ENCODE measurements at places on chromosomes 16 and 17.

DNA sequence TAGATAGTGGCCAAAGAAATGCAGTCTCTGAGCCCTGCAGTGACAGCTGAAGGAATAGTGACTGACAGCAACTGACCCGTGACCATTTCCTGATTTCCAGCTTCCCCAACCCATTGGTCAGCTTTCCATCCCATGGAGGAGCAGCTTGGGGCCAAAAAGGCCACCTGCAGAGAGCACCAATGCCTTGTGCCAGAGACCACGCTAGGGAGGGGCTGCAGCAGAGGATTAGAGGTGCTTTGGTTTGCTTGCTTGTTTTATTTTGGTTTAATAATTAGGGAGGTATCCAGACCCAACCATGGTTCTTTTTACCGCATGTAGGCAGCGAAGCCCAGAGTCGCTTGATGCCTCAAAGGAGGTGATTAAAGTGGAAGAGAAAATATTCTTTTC is 61.3 kb upstream of the SIAH1 start:
- no peak for DNase-seq

- peak; percentile 43 for DNase-seq
Observed at GRCh38 chr17:39730095-39730921, at the start of gene MIEN1. Gene MIEN1, minus strand, starts transcription at chr17:39730532. Its CDS starts 37 bp downstream, at chr17:39730495.

- DNase-seq, result no peak
Observed at GRCh38 chr16:57761301-57761700, 25.7 kb downstream of the KATNB1 start.

GRCh38 chr16:46976550-46976949 is 3.1 kb upstream of the DNAJA2 start:
- no peak for DNase-seq

DNA sequence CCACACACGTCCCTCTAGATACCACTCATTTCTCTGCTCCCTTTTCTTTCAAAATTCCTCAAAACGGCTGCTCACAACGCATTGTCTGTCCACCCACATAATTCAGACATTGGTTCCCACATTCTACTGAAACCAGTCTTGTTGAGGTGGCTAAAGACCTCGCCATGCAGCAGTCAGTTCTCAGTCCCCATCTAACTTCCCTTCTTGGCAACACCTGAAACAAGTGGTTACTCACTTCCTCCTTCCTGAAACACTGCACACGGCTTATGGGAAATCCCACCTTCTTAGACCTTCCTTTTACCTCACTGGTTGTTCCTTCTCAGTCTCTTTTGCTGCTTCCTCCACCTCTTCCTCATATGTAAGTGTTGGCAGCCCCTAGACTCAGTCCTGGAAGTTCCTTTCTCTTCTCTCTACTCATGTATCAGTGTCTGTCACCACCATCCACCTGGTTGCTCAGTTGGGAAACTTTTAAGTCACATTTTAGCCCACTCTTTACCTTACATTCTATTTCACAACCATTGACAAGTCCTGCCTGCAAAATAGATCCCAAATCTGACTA is 277.1 kb downstream of the CEP112 start:
- DNase-seq, result peak; percentile 81

Measured in GM12878 (cell line).